ENCODE measurements at places on chromosomes 12 and 14.

GRCh38 chr12:104022786-104023185, 27.2 kb downstream of the GLT8D2 start:
- no peak for DNase-seq

DNA sequence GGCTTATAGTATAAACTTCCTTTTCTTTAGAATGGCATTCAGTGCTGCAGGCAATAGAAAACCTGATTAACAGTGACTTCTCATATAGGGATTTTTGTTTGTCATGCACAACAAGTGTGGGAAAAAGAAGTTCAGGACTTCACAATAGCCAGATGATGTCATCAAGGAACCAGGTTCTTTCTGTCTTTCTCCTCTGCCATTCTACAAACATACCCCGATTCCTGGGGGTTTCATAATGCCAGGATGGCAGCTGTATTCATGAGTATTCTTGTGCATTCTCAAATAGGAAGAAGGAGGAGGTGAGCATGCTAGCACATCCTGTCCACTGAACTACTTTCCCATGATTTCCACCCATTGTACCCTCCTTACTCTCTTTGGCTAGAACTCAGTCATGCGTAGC, 182.7 kb upstream of the EEA1 start:
- DNase-seq, result no peak

GRCh38 chr14:32512348-32512747, 183.2 kb downstream of the AKAP6 start:
- DNase-seq, result no peak

DNA sequence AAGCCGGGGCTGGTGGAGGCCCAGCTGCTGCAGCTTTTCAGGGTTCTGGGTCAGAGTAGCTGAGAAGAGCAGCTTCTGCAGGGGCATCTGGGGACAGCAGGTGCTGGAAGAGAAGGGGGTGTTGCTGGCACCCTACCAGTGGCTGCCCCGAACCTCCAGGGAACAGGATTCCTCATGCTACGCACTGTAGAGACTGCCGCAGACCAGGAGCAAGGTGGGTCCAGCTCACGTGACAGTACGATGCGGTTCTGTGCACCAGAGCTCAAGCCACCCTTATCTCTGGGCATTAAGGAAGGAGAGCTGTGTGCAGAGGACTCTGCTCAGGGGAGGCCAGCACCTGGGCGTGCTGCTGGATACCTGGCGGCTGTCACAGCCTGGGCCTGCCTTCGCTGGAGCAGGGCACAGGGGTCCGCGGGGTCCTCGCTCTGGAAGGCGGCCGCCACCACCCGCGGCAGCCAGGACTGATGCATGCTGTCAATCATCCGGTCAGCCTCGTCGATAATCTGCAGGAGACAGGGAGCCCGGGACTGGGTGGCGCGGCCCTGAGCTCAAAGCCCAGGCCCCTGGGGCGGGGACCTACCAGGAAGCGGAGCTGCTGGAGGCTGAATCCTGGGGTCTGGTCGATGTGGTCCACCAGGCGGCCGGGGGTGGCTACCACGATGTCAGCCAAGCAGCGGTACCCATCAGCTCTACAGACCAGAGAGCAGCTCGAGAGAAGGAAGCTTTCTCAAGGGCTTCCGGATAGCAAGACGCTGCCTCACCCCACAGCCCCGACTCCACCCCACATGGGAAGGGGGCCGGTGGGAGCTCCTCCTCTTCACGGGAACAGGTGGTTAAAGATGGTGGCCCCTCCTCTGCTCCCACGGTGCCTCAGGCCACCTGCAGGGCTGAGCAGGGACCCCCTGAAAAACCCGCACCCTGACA, 2.9 kb downstream of the DDX51 start:
- no peak for DNase-seq

DNA sequence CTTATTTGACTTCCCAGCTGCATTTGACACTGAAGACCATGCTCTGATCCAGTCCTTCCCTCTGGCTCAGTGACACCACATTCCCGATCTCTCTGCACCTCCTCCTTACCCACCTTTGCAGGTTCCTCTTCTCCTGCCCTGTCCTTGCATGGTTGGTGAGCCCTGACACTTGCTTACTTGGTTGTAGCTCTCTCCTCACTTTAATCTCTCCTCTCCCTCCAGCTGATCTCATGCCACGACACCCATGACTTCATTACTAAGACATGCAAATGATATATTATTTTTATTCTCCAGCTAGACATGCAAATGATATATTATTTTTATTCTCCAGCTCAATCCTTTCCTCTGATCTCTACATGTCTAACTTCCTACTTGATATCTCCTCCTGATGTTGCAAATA, at the start of gene SERPINA9:
TSS of gene SERPINA9 (minus strand) at position 175 of the 400 bp plus-strand sequence. CDS start 6,357 bp downstream, outside the sequence.
- DNase-seq, result no peak

- DNase-seq, result no peak
These were observed 103.8 kb upstream of the MED13L start for GRCh38 chr12:116381240-116381743.

DNA sequence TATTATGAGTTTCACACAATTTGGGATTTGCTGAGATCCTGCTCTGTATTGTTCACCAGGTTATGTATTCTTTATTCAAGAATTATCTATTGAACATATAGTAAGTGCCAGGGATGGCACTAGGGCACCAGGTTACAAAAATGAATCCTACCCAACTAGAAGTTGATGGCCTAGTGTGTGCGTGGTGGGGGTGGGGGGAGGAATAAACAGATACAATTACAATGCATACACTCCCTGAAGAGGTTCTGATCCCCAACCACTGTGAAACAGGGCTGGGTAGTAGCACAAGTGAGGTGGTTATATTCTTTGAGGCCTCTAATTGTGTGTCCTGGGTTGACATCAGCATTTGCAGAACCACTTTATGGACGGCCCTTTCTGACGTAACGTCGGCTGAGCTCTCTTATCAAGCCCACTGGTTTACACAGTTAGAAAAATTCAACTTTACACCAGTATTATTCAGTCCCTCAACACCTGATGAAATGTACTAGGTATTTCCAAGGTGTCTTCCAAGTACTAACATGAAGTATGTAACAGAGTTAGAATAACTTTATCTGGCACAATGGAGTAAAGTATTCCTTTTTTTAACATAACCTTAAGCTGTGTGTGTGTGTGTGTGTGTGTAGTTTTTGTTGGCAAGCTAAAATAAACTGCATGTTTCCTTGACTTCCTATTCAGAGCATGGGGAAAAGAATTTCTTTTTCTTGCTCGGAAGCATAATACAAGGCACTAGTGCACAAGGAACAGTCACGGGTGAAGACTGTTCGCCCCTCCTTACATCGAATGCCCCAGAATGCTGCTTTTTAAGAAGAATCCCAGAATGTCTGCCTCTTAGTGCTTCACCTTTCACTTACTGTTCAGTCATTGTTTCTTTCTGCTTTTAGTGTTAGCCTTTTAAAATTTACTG, 8.1 kb upstream of the GLRX5 start:
- DNase-seq, result no peak
